ENCODE measurements at places on chromosomes 3 and 15.

- DNase-seq = no peak
Observed at GRCh38 chr3:147361454-147362420, 44.6 kb downstream of the ZIC4 start.

DNA sequence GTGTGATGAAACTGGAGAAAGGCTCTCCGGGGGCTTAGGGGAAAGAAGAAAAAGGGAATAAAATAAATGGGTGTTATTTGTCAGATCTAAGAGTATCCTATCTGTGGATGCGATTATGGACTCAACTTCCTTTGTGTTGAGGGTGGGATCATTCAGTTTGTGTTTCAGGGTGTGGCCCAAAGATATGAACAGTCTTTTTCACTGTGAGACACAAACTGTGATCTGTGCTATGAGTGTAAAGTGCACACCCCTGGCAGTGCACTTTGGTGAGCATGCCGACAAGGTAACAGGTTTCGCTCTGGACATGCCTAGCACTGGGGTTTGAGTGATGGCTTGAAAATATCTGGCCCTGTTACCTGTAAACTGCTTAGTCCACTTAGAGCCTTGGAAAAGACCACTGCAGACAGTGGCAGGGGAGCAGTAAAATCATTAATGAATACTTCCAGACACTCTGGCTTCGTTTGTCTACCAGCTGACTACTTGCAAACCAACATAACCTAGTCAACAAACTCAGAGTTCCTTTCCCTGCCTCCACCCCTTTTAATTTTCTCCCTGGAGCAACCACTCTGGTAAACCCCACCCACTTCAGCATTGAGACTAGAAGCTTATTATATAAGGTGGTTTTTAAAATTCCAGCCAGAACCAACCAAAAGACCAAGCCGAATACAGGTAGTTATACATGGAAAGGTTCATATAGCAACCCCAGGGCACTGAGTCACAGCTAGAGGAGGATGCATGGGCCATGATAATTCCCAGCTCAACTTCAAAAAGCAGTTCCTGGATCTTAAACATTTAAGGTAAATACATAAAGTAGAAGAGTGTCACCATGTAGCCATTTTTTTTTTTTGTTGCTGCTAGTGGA is 55.1 kb downstream of the TAMM41 start:
- no peak for DNase-seq

GRCh38 chr3:67517781-67518180 is 136.6 kb downstream of the SUCLG2 start:
- DNase-seq = no peak

GRCh38 chr3:71718072-71718471 is 7.1 kb downstream of the EIF4E3 start:
- no peak for DNase-seq

DNA sequence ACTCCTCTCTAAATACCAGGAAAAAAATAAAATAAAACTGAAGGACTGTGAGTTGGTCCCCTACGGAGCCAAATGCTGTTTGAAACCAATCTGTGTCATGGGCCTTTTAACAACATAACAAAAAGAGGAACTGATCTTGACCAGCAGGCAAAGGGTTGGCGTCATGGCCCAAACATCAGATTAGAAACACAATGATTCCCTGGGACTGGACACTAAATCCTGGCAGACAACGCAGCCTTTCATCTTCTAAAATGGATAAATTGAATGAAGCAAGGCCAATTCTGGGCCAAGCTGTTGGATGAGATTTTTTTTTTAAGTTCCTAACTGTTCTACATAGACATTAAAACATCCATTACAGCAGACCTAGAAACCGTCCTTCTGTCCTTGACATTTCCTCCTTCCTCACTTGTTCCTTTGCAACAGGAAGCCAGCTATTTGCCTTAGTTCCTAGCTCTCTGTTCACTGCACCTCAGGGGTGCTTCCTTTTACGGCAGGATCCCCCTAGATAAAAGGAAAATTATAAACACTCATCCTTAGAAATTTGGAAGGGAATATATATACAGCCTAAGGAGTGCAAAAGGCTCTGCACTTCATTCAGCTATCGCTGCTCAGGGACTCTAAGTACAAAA is 21.6 kb upstream of the TAFA4 start:
- DNase-seq = no peak

DNA sequence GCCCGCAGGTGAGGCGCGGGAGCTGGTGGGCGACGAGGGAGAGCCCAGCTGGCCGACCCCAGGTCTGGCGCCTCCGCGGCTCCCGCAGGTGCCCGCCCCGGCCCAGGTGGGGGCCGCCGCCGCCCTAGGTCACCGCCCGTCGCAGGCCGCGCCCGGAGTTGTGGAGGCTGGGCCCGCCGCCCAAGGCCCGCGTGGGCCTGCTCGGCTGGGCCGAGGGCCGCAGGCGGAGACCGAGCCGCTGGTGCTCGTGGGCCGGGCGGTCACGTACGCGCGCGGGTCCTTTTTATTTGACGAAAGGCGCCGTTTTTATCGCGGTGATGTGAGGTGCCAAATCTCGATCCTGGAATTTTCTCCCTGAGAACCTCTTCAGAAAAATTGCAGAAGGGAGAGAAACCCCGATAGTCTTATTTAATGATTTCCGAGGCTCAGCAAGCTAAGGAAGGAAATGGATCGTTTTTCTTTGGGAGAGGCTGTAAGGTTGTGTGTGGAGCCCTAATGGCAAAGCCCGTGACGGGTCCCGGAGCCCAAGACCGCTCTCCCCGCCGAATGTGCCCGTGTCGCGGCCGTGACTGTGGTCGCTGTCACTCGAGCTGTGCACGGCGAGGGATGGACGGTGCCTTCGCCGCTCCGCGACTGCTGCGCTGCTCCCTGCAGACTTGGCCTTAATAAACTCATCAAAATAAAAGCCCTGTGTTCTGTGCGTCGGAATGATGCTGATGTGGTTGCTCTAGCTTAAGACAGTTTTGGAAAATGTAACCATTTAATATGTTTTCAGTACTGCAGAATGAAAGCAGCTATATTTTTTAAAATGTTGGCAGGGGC is 612 bp downstream of the APPL1 start:
- peak; percentile 15 for DNase-seq

DNA sequence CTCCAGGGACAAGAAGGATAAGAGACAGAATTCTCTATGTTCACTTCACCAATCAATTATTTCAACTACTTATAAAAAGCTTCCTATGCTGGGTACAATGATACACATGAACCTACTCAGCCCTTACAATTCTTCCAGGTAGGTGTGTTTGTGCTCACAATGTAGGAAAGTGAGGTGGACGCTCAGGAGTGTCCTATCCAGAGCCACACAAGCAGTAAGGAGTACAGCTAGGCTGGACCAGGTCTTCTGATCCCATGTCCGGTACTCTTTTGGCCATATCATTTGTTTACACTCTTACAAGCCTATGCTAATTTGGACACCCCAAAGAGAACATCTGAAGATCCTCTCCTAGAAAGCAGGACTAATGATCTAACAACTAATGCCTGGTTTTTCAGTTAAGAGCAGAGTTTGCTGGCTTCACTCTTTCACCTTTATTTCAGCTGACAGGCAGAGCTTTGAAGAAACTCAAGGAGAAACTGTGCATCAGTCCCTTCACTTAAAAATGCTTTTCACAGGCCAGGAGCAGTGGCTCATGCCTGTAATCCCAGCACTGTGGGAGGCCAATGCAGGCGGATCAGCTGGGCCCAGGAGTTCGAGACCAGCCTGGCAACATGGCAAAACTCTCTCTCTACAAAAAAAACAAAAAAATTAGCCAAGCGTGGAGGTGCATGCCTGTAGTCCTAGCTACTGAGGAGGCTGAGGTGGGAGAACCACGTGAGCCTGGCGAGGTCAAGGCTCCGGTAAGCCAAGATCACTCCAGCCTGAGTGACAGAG is 27.5 kb downstream of the IGF2BP2 start:
- no peak for DNase-seq

- no peak for DNase-seq
Observed at GRCh38 chr3:48759071-48759470, 42.0 kb upstream of the IP6K2 start.

DNA sequence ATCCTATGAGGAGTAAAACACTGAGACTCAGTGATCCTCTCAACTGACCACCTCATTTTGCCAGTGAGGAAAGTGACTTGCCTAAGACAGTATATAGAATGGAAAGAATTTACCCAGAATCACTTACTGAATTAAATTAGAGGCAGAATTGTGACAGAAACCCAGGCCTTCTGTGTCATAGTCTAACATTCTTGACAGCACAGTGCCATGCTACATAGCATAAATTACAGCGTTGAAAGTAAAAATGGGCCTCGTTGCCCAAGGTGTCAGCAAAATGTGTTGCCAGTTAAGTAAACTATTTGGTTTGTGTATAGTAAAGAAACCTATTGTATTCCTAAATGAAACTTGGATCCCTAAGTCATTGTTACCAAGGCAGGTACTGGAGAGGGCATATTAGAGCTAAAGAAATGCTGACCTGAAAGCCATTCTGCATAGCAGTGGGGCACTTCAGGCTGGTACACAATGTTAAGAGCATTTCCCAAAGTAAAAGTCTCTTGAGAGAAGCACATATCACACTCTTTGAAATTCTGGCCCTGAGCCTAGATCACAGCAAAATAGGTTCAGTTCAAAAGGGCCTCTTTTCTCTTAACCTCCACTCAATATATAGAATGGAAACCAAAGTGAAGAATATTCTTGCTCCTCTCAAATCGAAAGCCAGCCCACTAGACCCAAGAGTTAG is 53.8 kb downstream of the HMG20A start:
- DNase-seq = no peak

DNA sequence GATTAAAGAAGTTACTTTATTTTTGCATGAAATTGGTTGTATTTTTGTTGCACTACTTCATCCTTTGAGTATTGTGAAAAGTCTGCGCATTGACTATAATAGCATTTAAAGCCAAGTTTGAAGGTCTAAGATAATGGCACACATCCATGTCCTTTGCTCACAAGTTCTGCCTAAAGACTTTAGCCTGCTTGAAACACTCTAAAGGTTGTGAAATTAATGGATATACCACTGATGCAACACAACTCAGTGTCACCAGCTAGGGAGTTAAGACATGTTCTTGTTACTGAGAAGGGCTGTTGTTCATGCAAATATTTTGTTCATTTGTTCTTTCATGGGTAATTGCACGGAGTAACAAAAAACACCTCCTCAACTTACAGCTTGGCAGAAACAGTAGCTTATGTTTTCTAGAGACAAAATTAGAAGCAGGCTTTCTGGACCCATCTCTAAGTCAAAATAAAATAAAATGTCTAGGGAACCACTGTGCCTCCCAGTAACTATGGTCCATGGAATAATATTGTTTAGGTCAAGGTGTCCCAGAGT is 83.9 kb downstream of the PPARG start:
- DNase-seq = no peak

GRCh38 chr3:193743702-193744047 is 150.7 kb downstream of the OPA1 start:
- no peak for DNase-seq

DNA sequence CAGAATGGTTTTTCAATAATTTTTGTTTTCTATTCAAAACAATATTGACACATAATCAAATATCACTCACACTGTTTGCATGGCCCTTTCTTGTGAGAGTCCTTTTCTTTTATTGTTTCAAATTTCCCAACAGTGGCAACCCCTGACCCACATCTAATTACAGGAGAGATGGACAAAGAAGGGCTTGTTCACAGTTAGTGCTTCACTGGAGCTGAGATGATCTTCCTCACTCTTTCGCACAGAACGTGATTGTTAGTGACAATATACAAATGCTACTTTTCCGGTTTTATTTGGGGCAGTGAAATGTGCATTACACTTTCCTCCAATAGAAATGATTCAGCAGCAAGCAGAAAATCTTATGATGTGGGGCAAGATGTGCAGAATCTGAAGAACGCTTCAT is 38.6 kb upstream of the TTC14 start:
- DNase-seq = no peak

DNA sequence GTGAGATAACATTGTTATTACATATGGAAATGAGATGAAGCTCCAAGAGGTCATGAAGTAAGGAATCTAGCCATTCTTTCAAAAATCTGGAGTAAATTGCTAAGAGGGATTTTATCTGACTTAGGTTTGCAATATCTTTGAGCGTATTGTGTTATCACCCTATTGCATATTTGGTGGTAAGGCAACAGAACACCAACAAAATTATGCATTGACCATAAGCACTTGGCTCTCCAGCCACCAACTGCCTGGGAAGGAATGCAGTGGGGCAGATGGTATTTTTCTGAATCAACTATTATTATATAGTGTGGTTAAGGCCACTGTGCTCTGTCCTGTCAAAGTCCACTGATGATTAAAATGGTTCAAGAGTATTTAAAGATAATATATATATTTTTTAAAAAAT is 287.9 kb upstream of the SEMA6D start:
- DNase-seq = no peak

DNA sequence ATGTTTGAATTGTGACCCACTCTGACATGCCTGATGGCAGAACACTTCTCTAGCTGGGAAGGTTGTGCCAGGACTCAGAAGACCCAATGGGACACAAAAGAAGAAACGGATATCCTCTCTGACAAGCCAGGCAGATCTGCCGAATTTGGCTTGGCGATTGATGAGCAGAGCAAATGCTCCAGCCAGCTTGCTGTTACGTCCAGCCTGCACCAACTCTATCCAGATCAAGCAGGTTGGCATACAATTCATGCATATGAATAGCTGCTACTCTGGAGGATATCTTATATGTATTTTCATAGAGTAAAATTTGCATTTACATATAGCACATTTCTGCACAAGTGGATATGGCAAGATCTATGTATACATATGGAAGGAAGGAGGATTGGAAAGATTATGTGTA is 102.8 kb downstream of the PEX5L start:
- no peak for DNase-seq

DNA sequence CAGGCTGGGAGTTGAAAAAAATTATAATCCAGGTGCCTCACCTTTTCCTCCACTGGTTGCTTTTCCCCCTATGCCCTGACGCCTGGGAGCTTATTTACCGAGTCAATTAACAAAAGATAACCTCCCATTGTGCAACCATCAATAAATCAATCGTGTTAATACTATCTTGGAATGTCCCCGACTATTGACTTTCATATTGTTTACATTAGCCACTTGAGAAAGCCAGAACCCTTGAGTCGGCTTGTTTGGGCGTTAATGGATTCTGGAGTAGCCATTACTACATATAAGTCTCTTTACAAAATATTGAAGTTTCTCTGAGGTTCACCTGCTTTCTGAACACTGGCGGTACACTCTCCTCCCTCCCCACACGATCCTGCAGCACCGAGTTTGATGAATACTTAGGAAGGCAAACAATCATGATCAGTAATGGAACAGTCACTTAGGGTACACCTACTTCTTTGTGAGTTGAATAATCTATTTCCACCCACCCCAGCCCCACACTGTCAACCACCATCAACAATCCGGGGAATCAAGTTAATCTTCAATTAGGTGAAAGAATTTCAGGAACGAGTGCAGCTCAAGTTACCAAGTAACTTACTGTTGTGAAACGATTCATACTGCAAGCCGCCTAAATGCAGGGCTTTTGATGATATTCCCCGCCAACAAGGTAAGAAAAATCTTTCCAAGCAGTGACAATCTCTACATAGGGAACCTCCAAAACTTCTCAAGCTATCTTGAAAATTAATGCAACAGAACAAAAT is 159.3 kb upstream of the NR2F2 start:
- DNase-seq = no peak

DNA sequence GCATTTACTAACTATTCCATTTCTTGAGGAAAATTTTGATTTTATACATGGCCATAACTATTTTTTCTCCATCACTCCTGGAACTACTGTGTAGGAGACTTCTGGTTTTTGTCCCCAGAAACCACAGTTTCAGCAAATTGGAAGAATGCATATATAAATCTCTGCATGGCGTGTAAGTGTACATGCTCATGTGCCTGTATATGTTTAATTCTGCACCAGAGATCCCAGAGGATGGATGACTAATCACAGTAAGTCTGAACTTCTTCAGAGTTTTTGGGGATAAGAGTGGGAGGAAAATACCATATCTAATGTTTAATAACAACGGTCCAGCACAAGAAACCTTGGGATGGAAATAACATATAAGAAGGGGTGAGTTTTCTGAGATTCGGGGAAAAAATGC is 10.9 kb upstream of the COL6A6 start:
- DNase-seq = no peak

Measured in stimulated activated effector memory CD8-positive, alpha-beta T cell treated with anti-CD3 and anti-CD28 coated beads, Interleukin-12 subunit alpha, Interleukin-12 subunit beta, amount 100 ng/mL, for 72 hours (primary cell).